Brain (organoid and tissue), 16 donors: ENCODE measurements at places on chromosomes 6 and 20.
A peak's percentile ranks its signal among the peaks of the same experiment; 100 is the strongest.

- DNase-seq, result peak; percentile 63
Observed at GRCh38 chr20:57811374-57812020, 101.7 kb upstream of the PMEPA1 start.

DNA sequence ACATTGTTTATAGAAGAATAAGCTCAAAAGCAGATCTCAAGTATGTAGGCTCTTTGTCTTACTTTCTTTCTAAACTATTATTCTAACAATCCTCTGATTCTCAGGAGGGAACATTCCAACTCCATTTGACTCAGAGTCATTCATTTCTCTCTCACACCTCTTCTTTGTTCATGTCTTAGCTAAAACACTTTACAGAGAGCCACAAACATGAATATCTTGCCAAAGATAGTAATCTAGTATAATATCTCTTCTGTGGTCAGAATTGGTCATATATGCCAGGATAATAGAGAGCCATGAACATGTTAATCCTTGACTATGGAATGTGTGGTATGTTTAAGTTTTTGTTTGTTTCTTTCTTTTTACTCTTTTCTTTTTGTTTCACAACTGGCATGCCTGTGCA lies 456.0 kb upstream of the PTCHD4 start:
- peak; percentile 8 for DNase-seq

DNA sequence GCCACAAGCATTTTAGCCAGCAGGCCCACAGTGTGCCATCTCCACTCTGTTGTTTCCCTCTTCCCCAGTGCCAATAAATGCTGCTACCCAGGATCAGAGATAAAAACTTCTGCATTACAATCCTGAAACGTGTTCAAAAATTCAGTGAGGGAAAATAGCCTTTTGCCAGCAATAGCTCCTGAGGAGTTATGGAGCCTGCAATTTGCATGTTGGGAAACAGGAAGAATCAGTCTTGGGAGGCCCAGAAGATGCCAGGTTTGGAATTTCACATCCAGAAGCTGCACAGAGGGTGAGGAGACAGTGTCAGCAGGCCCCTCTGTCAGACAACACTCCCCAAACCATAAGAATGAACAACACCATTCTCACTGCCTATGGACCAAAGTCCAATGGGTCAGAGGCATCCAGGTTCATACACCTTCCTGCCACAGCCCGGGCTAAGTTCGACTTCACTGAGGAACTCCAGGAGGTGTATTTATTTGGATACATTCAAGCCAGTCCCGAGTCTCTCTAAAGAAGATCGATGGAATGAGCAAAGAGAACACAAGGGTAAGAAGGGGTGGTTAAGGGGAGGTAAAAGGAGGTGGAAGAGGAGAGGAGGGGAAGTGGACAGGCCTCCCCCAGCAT lies 20.8 kb downstream of the RRBP1 start:
- no peak for DNase-seq

- no peak for DNase-seq
Observed at GRCh38 chr6:41896281-41896680, 1.1 kb upstream of the USP49 start.

DNA sequence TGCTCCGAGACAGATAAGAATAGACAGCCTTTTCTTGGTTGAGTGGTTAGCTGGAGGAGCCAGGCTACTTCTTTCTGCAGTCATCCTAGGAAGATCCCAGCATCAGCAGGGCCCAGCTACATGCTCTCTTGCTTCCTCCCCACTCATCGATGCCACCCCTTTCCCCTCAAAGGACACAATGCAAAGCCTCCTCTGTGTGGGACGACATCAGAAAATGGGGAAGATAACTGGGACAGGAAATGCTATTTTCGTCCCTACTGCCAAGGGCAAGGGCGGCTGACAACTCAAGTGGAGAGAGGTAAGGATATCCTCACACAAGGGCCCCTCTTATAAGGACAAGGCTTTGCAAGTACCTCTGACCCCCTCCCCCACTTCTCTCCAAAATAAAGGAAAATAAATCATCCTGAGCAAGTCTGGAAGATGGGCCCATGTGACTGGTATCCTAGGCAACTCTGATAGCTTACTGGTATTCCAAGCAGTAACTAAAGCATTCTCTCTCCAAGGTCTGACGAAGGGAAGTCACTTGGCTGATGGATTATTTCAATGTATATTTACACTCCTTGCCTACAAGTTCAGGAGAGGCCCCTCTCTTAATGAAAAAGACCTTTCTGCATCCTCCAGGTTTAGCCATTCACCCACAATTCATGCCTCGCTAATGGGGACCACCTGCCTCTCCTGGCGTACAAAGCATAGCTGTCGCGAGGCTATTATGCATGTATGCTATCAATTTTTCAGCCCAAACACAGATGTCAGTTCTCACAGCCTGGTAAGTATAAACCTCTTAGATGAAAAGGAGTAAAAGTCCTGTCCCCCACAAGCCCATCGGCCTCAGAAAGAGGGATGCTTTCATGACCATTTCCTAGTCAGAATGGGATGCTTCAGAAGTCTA lies 11.3 kb downstream of the ELMO2 start:
- DNase-seq, result peak; percentile 12

DNA sequence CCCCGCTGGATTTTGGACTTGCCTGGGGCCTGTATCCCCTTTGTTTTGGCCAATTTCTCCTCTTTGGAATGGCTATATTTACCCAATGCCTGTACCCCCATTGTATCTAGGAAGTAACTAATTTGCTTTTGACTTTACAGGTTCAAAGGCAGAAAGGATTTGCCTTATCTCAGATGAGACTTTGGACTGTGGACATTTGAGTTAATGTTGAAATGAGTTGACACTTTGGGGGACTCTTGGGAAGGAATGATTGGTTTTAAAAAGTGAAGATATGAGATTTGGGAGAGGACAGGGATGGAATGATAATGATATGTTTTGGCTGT lies 1220.3 kb upstream of the CITED2 start:
- no peak for DNase-seq

DNA sequence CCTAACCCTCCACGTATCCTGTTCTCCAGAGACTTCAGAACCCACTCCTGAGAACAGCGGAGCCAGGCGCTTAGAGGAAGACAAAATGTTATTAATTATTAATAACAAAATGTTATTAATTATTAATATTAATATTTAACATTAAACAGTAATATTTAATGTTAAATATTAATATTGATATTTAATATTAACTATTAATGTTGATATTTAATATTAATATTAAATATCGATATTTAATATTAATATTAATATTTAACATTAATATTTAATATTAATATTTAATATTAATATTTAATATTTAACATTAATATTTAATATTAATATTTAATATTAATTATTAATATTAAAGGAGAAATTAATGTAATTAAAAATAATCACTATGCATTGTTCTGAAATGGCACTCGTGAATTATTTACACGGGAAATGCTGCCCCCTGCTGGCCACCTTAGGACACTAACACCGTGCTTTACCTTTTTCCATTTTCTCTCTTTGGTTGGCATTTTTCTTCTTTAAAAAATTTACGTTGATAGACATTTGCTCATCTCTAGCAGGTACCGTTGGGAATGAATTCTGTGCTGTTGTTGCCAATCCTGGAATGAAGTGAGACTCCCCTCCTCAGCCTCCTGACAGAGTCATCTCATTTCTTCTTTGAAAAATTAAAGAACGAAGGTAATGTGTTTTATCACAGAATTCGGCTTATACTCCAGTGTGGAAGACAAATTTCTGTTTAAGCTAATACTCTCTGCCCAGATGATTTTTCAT lies 7.5 kb upstream of the GGTLC1 start:
- peak; percentile 85 for DNase-seq

GRCh38 chr6:105560611-105561066 lies 157.8 kb upstream of the PREP start:
- DNase-seq, result no peak

DNA sequence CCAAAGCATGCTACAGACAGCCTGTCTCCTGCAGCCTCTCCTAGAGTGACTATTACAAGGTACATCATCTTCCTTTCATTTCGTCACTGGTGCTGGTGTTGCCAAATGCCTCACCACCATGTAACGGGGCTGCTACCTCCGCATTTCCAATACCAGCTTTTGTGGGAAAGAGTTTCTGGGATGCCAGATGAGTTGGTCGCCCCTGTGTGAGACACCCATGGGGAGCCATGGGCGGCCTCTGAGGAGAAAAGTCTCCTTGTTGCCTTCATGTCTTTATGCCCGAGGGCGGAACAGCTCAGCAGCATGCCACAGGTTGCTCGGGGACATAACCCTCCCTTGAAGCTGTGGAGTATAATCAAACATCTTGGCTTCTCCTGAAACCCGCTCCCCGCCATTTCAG lies 169.6 kb downstream of the THBS2 start:
- DNase-seq, result no peak

- peak; percentile 27 for DNase-seq
Observed at GRCh38 chr6:122153557-122153956, 245.9 kb upstream of the HSF2 start.

- no peak for DNase-seq
Observed at GRCh38 chr20:24446811-24447210, 22.6 kb upstream of the SYNDIG1 start.

GRCh38 chr6:132392792-132393191 lies 8.5 kb downstream of the MOXD1 start:
- DNase-seq, result no peak

DNA sequence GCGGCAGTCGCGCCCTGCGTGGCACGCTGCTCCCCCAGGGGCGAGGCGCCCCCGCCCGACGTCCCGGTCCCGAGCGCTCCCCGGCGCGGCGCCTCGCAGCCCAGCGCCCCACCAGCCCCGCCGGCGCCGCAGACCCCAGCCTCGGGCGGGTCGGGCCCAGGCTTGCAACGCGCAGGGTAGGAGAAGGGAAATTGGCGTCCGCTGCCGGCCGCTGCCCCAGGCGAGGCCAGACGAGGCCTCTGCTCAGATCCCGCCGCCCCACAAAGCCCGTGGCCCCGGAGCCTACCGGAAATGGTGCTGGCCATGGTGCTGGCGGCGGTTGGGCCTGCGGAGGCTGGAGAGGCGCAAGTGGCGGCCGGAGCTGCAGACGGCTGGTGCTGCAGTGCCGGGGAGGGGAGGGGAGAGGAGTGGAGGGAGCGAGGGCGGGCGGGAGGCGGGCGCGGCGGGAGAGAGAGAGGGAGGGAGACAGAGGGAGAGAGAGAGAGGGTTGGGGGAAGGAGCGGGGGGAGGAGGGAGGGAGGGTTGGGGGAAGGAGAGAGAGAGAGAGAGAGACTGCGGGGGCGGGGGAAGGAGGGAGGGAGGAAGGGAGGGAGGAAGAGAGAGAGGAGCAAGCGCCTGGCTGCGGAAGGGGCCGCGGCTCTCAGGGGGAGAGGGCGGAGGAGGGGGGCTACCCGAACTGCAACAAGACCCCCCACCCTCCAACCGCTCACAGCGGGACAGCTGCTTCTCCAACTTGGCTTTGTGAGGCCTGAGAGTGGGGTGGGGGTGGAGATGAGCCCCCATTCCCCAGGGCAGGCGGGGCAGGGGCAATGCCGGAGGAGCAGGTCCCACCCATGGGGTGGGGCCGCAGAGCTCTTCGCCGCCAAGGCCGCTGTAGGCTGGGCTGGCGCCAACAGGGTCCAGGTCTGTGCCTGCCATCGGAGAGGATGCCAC lies at the start of gene STMN3:
Gene STMN3 (minus strand): TSS at position 384 of the 933 bp plus-strand sequence. CDS start 79 bp downstream, at position 305.
- DNase-seq, result peak; percentile 98

DNA sequence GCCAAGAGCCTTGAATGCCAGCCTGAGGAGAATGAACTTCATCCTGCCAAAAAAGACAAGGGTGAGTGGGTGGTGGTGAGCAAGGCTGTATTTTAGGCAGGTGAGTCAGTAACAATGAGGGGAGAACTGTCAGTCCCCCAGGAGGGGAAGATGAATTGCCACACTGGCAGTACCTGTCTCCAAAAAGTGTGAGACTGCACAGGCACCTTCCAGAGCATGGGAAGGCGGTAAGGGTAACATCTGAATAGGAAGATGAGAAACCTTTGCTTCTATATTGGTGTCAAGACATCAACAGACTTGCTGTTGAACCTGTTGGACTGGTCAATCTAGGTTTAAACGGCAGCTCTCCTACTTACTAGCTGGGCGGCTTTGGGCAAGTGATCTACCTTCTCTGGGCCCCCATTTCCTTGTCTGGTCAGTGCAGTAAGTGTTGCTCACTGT lies 30.9 kb downstream of the STK35 start:
- DNase-seq, result no peak

- DNase-seq, result no peak
Observed at GRCh38 chr20:62545271-62545670, 69.5 kb upstream of the GATA5 start.

- DNase-seq, result peak; percentile 90
Observed at GRCh38 chr6:154928325-154928922, 66.7 kb upstream of the TIAM2 start.

- peak; percentile 79 for DNase-seq
Observed at GRCh38 chr6:80638213-80639055, 532.0 kb downstream of the BCKDHB start.

GRCh38 chr6:16841241-16841640 lies 80.0 kb upstream of the ATXN1 start:
- DNase-seq, result no peak

DNA sequence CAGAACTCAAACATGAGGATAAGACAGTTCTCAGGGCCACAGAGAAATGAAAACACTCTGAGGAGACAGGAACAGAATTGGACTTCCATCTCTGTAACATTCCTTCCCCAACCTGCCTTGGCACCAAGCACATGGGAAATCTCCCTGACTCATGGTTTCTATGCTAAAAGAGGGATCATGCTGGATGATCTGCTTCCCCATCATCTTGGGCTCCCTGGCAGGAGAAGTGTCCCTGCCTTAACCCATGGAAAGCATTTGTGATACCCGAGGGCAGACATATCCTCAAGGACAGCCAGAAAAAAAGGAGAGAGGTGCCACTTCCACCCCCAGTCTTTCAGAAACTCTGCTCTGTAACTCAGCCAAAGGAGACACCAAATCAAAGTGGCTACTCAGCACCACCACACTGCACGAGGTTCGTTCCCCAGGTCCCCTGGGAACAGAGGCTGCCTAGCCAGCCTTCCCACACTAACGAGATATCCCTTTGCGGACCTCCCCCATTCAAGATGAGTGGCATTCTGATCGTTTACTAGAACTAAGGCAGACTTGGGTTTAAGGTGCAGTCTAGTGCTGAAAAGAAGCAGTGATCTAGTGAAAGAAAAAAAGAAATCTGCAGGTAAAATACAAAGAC lies 34.8 kb downstream of the BLOC1S5 start:
- DNase-seq, result no peak

DNA sequence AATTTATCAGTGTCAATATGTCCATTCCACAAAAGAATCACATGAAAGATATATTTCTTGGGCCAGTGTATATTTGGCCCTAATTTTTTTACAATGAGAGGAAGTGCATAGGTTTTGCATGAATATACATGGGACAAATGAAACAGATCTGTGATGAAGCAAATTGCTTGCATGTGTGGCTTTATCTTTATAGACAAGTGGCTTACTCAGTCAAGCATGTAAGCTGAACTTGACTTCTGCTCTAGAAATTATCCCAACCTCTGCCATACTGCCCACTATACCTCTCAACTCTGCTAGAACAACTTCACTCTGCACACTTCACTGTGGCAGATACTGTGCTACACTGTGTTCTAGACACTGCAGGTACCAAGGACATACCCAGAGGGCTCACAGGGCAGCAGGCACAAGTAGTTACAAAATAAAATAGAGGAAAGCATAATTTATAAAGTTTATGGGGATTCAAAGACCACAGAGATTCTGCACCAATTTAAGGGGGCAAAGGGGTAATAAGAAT lies 349.2 kb upstream of the HSF2 start:
- no peak for DNase-seq
